ENCODE measurements at places on chromosomes 12 and 14.

DNA sequence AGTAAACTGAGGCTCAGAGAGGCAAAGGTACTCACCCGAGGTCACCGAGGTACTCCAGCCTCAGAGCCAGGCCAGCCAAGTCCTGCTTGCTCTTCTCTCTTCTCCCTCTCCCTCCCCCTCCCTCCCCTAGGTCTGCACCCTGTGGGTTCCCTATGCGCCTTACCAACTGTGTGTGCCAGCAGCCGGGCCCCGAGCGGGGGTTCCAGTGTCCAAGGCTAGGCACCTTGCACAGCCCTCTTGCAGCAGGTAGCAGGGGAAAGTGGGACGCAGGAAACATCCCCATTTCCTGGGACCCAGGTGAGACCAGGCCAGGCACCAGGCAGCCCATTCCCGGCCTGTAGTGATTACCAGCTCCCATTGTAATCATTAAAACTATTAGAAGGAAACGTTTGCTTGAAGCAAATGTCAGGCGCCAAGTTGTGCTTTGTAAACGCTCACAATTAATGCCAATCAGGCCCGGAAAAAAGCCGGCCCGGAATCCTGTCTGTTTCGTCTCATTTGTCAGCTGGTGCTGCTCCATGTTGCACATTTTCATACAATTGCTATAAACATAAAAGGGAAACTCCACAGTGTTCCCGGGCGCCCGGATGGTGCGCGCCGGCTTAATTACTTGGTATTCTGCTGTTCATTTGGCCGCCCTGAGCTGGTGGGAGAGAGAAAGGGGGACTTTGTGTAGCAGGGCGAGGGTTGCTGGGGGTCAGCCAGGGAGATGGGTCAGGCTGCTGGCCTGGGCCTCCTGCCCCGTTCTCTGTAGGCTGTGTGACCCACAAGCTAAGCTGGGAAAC lies 11.9 kb downstream of the FAM222A start:
- DNase-seq, result no peak

DNA sequence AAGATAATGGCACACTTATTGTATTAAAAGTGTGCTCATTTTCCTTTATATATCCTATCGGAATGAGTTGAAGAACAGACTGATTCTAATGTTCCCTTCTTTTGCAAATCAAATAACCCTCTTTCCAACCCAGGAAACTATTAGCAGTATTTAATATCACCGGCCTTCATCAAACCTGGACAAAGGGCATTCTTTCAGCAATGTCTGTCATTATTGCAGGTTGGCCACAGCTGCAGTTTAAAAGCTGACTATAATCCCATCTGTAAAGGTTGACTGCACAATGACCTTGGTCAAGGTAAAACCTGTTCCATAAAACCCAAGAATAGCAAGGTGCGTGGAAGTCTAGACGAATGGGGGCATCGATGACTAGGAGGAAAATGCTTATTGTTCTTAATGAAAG lies 472.3 kb upstream of the SOX5 start:
- DNase-seq, result no peak

DNA sequence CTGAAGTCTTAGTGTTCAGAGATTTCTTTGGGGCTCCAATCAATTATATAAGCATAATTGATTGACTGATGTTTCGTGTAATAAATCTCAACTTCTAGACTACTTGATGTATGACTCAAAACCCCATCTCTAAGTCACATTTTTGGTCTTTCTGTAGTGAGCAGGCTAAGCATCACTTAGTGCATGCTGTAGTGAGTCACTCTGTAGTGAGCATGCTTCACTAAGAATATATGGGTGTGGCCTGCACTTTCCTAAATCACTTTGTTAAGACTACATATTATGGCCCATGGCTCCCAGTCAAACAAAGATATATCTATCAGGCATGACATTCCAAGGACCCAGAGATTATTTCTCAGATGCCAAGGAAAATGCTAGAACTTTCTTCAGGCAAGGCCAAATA lies 909.4 kb upstream of the LRFN5 start:
- no peak for DNase-seq

GRCh38 chr14:91068642-91069041 lies 8.2 kb upstream of the RPS6KA5 start:
- no peak for DNase-seq
